ENCODE measurements at places on chromosomes 13 and 19.

GRCh38 chr19:23855676-23856075 is 59.0 kb upstream of the ZNF726 start:
- no peak for DNase-seq

DNA sequence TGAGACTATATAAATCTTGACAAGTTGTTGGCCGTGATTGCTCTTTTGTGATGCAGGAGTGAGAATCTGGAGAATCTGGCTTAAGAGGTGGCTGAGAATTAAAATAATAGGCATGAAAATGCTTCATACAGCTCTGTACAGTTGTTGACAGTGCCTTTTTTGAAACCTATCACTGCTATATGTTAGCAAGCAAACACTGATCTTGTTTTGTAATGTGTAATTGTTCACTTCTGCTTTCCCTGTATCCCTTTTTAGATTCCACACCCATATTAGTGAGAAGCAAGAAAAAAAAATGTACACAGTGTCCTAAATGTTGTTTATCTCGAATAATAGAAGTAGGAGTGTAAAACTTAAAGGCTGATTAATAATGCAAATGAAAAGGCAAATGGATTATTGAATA is 31.1 kb downstream of the ITM2B start:
- no peak for DNase-seq

DNA sequence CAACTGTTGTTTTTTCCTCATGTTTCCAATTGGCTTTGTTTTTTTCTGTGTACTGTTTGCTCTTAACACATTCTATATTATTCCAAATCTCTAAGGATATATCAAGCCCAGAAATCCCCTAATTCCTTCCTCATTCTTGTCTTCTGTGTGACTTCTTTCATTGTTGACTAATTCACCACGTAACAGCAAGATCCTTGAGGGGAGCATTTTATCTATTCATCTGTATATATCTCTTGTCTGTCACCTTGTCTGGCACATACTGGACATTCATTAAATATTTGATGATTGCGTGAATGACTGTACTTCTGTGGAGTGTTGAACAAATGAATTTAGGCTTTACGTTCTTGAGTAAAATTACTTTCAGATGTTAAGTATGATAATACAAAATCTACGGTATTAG is 44.8 kb upstream of the OLFM4 start:
- no peak for DNase-seq

DNA sequence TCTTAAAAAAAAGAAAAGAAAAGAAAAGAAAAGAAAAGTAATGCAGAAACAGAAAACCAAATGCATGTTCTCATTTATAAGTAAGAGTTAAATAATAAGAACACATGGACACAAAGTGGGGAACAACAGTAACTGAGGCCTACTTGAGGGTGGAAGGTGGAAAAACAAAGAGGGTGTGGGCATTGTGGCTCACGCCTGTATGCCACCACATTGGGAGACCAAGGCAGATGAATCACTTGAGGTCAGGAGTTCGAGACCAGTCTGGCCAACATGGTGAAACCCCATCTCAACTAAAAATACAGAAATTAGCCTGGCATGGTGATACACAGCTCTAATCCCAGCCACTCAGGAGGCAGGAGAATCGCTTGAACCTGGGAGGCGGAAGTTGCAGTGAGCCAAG is 8.1 kb downstream of the ZNF708 start:
- DNase-seq: no peak

GRCh38 chr13:99991013-99991827 is 9.6 kb downstream of the ZIC2 start:
- peak; percentile 39 for DNase-seq

DNA sequence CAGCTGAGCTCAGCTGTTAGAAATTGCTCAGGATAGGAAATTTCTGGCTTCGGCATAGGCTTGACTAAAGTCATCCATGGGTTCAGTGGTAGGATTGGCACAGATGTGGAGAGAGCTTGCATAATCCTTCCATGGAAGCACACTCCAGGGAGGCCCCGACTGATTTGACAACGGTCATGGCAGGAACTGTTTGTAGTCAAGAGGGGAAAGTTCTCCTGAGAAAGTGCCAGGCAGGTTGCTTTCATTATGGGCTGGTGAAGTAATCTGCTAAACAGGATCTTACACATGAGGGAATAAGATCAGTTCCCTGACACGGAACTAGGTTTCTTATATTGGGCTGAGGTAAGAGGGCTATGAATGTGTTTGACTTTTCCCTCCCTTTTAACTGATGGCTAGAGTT is 120.1 kb downstream of the RGCC start:
- no peak for DNase-seq

GRCh38 chr19:18501832-18502231 is 20.0 kb downstream of the ELL start:
- no peak for DNase-seq

GRCh38 chr13:48156466-48156865 is 61.6 kb upstream of the MED4 start:
- no peak for DNase-seq

- no peak for DNase-seq
Measured at GRCh38 chr13:79297128-79297527, 108.9 kb downstream of the RBM26 start.

GRCh38 chr19:8323781-8324185 is 2.5 kb downstream of the RPS28 start:
- no peak for DNase-seq

- no peak for DNase-seq
Measured at GRCh38 chr13:44212633-44213396, 160.8 kb upstream of the SERP2 start.

- no peak for DNase-seq
Measured at GRCh38 chr13:27174766-27175455, 3.3 kb upstream of the USP12 start.

- DNase-seq: no peak
Measured at GRCh38 chr19:17554968-17555479, 425 bp upstream of the COLGALT1 start.

DNA sequence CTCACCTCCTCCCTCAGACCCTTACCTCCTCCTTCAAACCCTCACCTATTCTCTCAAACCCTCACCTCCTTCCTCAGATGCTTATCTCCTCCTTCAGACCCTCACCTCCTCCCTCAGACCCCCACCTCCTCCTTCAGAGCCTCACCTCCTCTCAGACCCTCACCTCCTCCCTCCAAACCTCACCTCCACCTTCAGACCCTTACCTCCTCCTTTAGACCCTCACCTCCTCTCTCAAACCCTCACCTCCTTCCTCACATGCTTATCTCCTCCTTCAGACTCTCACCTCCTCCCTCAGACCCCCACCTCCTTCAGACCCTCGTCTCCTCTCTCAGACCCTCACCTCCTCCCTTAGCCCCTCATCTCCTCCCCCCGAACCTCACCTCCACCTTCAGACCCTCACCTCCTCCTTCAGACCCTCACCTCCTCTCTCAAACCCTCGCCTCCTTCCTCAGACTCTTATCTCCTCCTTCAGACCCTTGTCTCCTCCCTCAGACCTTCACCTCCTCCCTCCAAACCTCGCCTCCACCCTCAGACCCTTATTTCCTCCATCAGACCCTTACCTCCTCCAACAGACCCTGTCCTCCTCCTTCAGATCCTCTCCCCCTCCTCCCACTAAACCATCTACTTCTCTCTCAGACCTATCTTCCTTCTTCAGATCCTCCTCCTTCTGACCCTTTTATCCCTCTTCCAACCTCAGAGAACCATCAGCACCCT is 2.5 kb upstream of the BCL3 start:
- no peak for DNase-seq

DNA sequence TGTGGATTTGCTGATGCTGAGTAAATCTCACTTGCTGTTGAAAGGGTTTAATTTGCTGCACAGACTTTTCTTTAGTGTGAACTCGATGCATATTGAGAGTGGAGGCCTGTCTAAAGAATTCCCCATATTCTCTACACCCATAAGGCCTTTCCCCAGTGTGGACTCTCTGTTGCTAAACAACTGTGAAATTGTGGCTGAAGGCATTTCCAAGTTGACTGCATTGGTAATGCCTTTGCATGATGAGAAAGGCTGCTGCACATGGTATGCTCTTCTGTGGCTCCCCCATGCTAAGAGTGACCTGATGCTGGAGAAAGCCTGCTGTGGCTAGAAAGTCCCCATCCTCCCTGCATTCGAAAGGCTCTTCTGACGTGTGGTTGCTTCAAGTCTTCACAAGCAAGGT is 6.6 kb upstream of the ZNF599 start:
- no peak for DNase-seq

GRCh38 chr19:41373993-41374392 is 2.3 kb upstream of the TMEM91 start:
- DNase-seq: no peak

- DNase-seq: no peak
Measured at GRCh38 chr19:17982430-17982829, 15.5 kb downstream of the KCNN1 start.

- DNase-seq: peak; percentile 49
Measured at GRCh38 chr13:99749271-99750019, 222.1 kb downstream of the ZIC5 start.

GRCh38 chr19:19480688-19481087 is 34.7 kb downstream of the TSSK6 start:
- DNase-seq: no peak

- no peak for DNase-seq
Measured at GRCh38 chr13:32254416-32254815, 60.7 kb downstream of the ZAR1L start.

DNA sequence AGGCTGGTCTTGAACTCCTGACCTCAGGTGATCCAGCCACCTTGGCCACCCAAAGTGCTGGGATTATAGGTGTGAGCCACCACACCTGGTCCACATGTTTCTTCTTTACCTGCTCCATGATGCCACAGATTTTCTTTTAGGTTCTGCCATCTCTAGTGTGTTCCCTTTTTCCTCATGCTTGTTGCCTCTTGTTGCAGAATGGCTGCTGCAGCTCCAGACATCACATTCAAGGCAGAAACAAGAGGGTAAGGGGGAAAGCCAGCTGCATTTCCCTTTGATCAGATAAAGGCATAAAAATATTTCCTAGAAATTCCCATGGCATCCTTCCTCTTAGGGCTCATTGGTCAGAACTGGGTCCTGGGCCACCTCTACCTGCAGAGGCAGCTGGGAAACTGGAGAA is 12.3 kb upstream of the CCDC124 start:
- no peak for DNase-seq

- no peak for DNase-seq
Measured at GRCh38 chr13:104984296-104984818, 1551.1 kb downstream of the EFNB2 start.

- DNase-seq: no peak
Measured at GRCh38 chr19:29287061-29287460, 74.1 kb upstream of the UQCRFS1 start.

GRCh38 chr19:50796128-50796633 is 6.0 kb downstream of the ACP4 start:
- no peak for DNase-seq

DNA sequence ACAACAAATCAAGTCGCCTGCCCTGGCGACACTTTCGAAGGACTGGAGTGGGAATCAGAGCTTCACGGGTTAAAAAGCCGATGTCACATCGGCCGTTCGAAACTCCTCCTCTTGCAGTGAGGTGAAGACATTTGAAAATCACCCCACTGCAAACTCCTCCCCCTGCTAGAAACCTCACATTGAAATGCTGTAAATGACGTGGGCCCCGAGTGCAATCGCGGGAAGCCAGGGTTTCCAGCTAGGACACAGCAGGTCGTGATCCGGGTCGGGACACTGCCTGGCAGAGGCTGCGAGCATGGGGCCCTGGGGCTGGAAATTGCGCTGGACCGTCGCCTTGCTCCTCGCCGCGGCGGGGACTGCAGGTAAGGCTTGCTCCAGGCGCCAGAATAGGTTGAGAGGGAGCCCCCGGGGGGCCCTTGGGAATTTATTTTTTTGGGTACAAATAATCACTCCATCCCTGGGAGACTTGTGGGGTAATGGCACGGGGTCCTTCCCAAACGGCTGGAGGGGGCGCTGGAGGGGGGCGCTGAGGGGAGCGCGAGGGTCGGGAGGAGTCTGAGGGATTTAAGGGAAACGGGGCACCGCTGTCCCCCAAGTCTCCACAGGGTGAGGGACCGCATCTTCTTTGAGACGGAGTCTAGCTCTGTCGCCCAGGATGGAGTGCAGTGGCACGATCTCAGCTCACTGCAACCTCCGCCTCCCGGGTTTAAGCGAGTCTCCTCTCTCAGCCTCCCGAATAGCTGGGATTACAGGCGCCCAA is at the start of gene LDLR:
Gene LDLR (plus strand): TSS at position 210 of the 760 bp plus-strand sequence. CDS start 86 bp downstream, at position 296.
- DNase-seq: peak; percentile 91

GRCh38 chr19:14315433-14315832 is 65.8 kb upstream of the ADGRE5 start:
- no peak for DNase-seq

DNA sequence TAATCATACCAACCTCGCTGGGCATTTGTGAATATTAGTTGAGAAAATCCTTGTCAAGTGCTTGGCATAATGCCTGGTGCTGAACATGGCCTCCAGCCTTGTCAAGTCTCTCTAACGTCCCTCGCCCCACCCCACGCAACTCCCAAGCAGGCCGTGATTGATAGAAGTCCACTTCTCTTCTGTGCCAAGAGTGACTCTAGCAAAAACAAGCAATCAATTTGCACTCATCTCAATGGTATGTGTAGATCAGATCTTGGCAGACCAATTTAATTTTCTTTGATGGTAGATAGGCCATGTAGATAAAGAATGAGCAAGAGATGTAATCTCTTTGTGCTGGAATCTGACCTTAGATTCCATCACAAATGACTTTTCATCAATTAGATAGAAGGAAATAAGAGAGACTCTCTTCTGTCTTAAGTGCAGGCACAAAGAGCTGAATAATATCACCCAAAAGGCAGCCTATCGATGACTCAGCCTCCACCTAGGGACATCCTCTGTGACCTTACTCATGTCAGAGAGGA is 31.0 kb upstream of the KATNAL1 start:
- DNase-seq: no peak

DNA sequence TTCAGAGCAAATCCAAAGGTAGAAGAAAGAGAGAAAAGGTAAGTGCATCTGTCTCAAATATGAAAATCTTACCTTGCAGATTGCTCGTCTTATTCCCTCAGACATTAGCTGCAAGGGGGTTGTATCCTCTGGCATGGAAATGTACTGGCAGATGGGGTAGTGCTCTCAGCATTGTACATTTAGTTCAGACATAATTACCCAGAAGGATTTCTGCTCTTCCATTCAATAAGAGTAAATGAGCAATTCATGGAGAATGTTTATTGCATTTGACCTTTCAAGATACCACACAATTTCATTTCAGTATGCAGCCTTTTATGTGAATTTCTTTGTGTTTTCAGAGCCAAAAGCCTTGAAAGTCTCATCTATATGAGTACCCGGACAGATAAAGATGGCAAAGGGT is 63.8 kb downstream of the SCEL start:
- no peak for DNase-seq
